ENCODE measurements at places on chromosomes 12 and 14. TPM values are rescaled to one million over a fixed set of nuclear protein-coding genes. Genes with fewer than 3 reads are reported as not detected.

The BMAL2 gene
- 9.3 TPM for total RNA-seq

The OTX2 gene
- not detected for total RNA-seq

The WNT1 gene
- not detected for total RNA-seq

The KCNJ8 gene
- total RNA-seq = 4.6 TPM

The PPFIA2 gene
- total RNA-seq = 0.16 TPM

The ZNF605 gene
- 3.7 TPM for total RNA-seq

The ADGRD1 gene
- total RNA-seq = not detected

The TAS2R20 gene
- 0.51 TPM for total RNA-seq

The PLEKHD1 gene
- under 0.01 TPM for total RNA-seq

The NTN4 gene
- 74.5 TPM for total RNA-seq

The TOMM20L gene
- not detected for total RNA-seq

The ALDH1L2 gene
- 10.0 TPM for total RNA-seq
